NCI-H460 (cell line): ENCODE measurements at places on chromosomes 7 and 10.
A peak's percentile ranks its signal among the peaks of the same experiment; 100 is the strongest.

GRCh38 chr7:85125176-85125575 lies 61.7 kb downstream of the SEMA3D start:
- no peak for DNase-seq

- DNase-seq, result no peak
Observed at GRCh38 chr7:151394076-151395035, 15.5 kb downstream of the WDR86 start.

- DNase-seq, result no peak
Observed at GRCh38 chr10:7417103-7417623, 6.3 kb upstream of the SFMBT2 start.

GRCh38 chr10:125533866-125534265 lies 149.1 kb downstream of the TEX36 start:
- no peak for DNase-seq

GRCh38 chr7:44636041-44636584 lies 29.7 kb downstream of the OGDH start:
- no peak for DNase-seq

GRCh38 chr7:47071866-47072265 lies 510.0 kb downstream of the TNS3 start:
- no peak for DNase-seq

DNA sequence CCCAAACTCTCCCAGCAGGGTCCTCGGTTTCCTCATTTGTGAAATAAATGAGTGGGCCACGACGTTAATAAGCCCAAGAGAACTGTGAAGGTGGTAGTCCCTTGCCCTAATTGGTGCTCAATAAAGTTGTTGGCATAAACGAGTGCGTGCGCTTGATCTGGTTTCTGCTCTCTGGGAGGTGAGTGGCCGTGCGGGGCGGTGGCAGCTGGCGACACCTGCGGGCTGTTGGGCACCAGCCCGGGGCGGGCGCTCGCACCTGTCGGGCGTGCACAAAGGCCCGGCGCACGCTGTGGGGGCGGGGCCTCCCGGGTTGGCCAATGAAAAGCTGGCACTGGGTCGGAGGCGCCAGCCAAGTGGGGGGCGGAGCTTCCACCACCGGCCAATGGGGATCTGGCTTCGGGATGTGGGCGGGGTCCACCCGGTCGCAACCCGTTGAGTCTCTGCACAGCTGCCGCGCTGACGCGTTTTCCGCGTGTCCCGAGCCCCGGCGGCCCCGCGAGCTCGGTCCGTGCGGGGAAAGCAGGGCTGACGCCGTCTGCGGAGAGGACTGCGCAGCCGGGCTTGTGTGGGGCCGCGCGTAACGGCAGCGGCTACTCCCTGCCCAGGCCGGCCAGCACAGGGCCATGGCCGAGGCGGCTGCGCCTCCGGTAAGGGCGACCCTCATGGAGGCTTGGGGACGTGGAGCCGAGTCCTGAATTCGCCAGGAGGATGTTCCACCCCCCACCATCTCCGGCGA lies 23.0 kb downstream of the ZNF783 start:
- DNase-seq, result peak; percentile 86

- no peak for DNase-seq
Observed at GRCh38 chr7:50211130-50212015, 93.1 kb upstream of the IKZF1 start.

DNA sequence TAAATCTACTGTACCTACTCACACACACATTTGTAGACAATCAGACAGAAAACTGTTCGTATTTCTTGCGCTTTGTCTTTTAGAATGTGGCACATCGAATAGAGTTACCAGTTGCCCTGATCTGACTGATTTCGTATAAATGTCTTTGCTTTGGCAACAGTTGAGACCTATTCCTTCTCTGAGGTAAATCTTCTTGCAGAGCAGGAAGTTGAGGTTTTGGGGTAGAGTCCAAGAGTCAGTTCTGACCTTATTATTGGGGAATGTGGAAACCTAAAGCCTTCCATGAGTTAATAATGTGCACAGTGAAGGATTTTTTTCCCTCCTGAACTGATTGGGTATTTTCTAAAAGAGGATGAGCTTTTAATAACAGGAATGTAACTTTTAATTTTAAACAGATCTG lies 135.3 kb downstream of the KIAA1217 start:
- DNase-seq, result no peak

GRCh38 chr10:84994722-84995121 lies 666.3 kb downstream of the CCSER2 start:
- DNase-seq, result no peak

DNA sequence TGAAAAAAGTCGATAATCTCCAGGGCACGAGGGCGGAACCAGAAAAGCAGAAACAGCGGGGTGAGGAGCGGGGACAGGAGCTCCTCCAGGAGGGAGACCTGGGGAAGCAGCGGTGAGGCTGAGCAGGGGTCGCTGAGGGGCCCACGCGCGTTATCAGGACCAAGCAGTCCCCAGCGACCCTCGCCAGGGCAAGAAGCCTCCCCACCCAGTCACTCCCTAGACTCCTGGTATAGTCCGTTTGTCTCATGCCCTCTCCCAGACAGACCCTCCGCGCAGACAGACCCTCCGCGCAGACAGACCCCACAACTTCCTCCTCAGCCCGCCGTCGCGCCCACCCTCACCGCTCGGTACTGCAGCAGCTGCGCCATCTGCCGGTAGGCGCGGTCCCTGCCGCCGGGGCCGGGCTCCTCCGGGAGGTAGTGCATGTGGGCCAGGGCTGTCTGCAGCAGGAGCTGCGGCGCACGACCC lies 6.3 kb downstream of the ATG9B start:
- DNase-seq, result peak; percentile 31

GRCh38 chr10:32084185-32084851 lies 28.1 kb upstream of the KIF5B start:
- no peak for DNase-seq

DNA sequence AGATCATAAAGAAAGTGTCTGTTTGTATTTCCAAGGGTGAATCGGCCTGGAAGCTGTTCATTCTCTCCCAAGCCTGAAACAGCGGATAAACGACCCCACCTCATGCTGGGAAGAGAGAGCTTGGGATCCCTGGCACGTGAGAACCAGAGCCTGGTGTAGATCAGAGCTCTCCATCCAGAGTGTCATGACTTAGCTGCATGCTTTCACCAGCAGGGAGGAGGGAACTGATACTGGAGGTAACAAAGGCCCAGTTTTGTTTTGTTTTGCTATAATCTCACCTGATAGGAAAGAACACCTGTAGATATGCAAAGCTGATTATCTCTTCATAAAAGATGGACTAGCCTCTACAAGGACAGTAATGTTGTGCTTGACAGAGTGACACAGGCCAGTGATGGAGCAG lies 236.6 kb downstream of the POM121L12 start:
- no peak for DNase-seq

GRCh38 chr7:85595750-85596178 lies 408.9 kb upstream of the SEMA3D start:
- DNase-seq, result no peak

DNA sequence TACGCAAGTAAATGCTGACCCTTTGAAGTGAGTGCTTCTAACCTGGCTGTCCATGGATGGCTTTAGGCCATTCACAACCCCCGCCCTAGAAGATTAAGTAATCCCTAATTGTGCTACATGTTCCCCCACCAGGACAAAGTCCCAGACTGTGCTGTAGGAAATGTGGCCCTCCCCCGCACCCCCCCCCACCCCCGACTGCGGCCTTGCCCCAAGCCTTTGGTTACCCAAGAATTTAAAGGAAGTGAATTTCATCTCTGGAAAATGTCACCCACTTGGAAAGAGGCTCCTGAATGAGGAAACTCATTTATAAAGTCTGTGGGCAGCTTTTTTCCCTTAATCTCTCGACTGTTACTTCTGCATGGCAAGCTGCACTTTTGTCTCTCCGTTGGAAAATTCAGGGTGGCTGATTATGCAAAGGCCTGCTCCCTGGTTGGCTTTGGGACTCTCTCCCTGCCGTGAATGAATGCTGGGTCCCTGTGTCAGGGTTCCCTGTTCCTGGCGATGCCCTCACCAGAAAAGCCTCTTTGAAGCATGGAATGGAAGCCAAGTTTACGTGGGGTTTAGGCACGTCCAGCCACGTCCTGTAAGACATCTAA lies 31.4 kb upstream of the AQP1 start:
- no peak for DNase-seq

GRCh38 chr10:126045861-126046260 lies 149.5 kb downstream of the FANK1 start:
- no peak for DNase-seq

DNA sequence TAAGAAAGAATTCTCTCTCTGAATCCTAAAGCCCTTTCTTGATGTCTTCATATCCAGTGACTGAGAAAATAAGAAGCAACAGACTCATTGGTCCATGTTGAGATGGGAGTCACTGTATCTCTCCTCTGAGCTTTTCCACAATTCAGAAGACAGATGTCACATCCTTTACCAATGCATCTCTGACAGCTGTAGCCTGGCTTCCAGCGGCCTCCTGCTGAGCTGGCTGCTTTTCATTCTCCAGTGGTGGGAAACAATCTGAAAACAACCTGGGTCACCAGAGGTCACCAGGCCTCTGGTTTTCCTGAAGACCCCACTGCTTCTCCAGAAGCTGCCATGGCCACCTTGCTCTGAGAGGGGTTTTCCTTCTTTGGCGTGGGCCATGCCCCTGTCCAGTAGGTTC lies 18.3 kb upstream of the RPA3 start:
- DNase-seq, result no peak

DNA sequence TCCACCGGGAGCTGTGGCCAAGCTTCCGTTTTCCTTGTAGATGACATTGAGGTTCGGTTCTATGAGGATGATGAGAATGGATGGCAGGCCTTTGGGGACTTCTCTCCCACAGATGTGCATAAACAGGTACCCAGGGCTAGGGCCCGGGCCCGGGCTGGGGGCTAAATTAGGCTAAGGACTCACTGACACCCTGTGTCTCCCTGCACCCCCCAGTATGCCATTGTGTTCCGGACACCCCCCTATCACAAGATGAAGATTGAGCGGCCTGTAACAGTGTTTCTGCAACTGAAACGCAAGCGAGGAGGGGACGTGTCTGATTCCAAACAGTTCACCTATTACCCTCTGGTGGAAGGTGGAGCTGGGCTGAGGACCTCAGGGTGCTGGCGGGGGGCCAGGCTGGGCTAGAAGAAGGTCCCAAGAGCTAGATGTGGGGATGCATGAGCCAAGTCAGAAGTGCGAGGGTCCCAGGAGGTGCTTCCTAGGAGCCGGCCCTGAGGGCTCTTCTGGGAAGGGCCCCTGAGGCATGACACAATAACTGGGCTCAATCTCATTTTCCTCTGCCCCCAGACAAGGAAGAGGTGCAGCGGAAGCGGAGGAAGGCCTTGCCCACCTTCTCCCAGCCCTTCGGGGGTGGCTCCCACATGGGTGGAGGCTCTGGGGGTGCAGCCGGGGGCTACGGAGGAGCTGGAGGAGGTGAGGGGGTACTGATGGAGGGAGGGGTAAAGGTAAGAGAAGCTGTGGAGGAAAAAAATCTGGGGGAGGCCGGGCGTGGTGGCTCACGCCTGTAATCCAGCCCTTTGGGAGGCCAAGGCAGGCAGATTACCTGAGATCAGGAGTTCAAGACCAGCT lies 2.9 kb downstream of the NFKB2 start:
- no peak for DNase-seq

- DNase-seq, result no peak
Observed at GRCh38 chr7:102193806-102194205, 92.9 kb upstream of the SH2B2 start.

DNA sequence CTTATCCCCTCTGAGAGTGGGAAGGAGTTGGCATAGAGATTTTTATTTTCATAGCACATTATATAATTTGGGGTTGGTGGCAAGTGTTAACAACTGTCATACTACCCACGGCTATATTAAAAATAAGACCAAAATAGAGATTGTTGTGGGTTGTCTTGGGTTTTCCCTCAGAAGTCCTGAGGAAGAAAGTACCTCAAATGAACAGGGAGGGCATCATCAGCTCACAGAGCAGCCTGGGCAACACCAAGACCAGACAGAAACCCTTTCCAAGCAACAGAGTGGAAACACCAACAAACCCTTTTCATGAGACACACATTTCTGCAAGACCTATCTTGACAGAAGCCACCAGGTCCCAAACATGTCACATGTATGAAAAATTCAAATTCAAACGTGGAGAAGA lies 121.2 kb downstream of the GLI3 start:
- no peak for DNase-seq

- no peak for DNase-seq
Observed at GRCh38 chr10:49325916-49326783, 27.2 kb downstream of the C10orf71 start.

DNA sequence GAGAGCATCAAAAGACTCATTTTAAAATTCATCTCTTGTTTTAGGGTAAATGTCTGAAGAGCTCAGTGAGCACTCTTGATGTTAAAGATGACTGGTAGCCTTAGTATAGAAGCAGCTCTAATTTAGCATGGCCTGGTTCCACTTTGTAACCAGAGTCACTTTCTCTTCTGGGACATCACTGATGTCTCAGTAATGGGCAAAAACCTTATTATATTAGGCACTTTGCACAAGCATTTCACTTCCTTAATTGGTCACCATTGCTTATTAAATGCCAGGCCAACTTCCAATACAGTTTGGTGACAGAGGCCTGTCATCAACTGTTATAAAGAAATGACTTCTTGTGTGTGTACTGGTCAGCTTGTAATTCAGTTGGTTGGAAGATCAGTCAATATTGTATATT lies 53.0 kb downstream of the STEAP1B start:
- no peak for DNase-seq

GRCh38 chr7:124449896-124450295 lies 315.7 kb downstream of the GPR37 start:
- DNase-seq, result no peak

GRCh38 chr7:691361-692045 lies 35.0 kb upstream of the DNAAF5 start:
- no peak for DNase-seq

DNA sequence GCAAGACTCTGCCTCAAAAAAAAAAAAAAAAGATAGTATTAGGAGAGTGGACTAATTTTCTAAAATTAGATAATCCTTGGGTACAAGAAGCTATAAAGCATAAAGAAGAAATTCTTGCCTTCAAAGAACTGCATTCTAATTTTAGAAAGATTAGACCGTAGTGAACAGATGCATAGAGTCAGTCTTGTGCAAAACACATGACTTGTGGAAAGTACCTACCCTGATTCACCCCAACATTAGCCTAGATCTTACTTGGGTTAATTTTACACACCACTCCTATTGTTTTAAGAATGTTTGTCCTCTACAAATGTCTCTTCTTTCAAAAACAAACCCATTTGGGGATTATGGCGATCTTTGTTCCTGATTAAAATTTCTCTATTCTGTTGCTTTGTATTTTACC lies 38.9 kb upstream of the SP8 start:
- no peak for DNase-seq

DNA sequence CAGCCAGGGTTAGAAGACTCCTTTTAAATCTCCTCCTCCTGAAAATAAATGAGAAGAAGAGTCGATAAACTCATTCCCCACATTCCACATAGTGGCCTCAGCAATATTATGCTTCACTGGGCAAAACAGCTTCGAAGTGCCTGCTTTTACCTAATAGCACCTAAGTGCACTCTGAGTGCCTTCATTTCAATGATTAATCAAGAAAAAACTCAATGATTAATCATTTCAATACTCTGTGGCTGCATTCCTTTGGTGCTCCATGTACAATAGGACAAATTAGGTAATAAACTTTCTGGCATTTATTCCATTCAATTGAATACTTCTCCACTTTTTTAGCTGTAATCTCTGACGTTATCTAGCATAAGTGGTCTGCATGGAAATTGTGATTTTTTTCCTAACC lies 174.6 kb downstream of the CCDC71L start:
- no peak for DNase-seq
